ENCODE measurements at places on chromosomes 13 and 19.

DNA sequence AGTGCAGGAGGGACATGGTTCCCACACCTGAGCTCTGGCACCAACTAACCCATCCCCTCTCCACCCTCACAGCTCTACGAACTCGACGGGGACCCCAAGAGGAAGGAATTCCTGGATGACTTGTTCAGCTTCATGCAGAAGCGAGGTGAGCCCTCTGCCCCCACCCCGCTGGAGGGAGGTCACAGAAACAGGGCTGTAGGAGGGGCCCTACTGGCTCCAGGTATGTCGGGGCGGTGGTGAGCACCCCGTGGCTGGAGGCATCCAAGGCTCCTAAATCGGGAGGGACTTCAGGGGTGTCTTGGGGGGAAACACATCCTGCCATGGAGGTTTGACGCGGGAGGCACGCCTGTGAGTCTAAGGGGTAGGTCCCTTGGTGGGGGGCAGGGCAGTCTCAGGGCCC lies 24.1 kb upstream of the WDR18 start:
- no peak for ATAC-seq

- no peak for ATAC-seq
These were observed 13.2 kb downstream of the PAF1 start for GRCh38 chr19:39377373-39378362.

- ATAC-seq: no peak
These were observed 180.4 kb downstream of the TM9SF2 start for GRCh38 chr13:99681695-99682094.

- no peak for ATAC-seq
These were observed 21.8 kb downstream of the MRPS12 start for GRCh38 chr19:38952395-38953165.

DNA sequence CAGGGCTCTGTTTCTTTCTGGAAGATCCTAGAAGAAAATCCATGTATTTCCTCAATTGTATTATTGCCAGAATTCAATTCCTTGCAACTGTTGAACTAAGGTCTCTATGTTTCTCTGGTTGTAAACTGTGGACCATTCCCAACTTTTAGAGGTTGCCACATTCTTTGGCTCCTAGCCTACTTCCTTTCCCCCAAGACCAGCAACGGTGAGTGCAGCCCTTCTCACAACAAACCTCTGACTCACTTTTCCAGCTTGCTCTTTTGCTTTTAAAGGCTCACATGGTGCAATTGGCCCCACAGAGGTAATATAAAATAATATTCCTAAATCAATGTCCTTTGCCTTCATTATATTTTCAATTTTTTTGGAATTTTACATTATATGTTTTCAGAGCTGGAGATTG lies 371.3 kb downstream of the SLITRK5 start:
- ATAC-seq: no peak

- ATAC-seq: no peak
These were observed 165.0 kb downstream of the TM9SF2 start for GRCh38 chr13:99666146-99666805.

DNA sequence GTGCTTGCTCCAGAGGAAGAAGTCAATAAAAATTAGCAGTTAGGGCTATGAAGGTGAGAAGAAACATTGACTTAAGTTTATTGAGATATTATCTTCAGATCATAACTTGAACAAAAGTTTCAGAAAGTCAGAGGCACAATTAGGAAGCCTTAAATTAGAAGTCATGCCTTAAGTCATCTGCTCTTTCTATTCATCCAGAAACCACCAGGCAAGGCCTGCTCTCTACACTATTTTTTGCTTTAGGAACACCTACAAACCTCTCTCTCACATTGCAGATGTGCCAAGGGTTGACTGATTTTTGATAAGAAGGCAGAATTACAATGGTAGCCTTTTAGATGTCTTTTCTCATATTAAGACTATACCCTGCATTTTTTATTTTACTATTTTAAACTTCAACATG lies 268.7 kb downstream of the SPRY2 start:
- no peak for ATAC-seq

GRCh38 chr13:95023405-95023804 lies 277.8 kb downstream of the ABCC4 start:
- no peak for ATAC-seq

- ATAC-seq: peak; percentile 1
These were observed 703 bp downstream of the KLF16 start for GRCh38 chr19:1862424-1863327.

DNA sequence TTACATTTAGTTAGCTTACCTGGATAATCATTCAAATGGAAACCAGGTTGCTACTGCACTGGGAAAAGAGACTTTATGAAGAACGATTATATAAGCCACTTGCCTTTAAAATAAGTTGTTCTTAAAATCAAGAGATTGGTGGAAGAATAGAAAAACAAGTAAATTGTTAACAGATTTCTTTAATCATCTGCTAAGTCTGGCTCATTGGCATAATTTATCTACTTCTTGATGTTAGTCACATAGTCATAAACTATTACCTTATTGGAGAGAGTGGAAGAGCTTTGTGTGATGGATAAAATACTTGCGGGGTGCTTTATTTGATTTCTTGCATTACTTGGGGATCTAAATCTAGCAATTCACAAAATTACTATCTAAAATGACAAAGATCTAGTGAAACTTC lies 6.8 kb downstream of the LSM14A start:
- ATAC-seq: no peak

DNA sequence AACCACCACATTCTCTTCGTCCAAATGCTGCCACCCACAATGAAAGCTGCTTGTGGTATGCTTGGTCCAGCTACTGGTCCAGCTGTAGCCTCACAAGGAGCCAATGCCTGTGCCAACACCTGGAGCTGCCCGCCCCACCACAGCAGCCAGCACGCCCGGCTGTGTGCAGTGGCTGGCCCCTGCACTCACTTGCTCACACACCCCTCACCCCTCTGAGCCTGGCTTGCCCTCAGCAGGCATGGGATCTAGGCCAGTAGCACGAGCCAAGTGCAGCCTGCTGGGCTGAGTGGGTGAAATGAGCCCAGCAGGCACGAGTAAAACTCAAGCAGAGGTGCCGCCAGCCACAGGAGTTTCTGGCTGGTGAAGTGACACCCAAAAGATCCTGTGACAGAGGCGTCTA lies 2096.4 kb upstream of the PCDH20 start:
- no peak for ATAC-seq

- no peak for ATAC-seq
These were observed 1187.0 kb upstream of the SLC10A2 start for GRCh38 chr13:104253063-104253680.

Data from activated CD4-positive, CD25-positive, alpha-beta regulatory T cell treated with anti-CD3 and anti-CD28 coated beads, Interleukin-2, amount 50 U/mL, for 24 hours (primary cell).